ENCODE measurements at places on chromosomes 16 and 17.

GRCh38 chr17:8537734-8538133, 92.8 kb downstream of the MYH10 start:
- DNase-seq, result no peak

DNA sequence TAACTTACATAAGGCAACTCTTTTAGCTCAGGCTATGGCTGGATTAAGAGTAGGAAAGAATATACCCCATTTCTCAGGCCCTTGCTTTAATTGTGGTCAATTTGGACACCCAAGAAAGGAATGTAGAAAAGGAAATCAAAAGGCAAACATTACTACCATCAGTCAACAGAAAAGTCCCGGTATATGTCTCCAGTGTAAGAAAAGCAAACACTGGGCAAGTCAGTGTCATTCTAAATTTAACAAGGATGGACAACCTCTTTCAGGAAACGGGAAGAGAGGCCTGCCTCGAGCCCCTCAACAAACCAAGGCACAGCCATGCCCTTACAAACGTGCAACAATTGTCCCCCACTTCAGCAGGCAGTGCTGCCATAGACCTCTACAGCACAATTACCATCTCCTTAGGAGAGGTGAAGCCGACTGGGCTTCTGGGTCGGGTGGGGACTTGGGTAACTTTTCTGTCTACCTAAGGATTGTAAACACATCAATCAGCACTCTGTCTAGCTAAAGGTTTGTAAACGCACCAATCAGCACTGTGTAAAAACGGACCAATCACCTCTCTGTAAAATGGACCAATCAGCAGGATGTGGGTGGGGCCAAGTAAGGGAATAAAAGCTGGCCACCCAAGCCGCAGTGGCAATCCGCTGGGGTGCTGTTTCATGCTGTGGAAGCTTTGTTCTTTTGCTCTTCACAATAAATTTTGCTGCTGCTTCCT, 12.4 kb downstream of the MRPL58 start:
- DNase-seq, result no peak

DNA sequence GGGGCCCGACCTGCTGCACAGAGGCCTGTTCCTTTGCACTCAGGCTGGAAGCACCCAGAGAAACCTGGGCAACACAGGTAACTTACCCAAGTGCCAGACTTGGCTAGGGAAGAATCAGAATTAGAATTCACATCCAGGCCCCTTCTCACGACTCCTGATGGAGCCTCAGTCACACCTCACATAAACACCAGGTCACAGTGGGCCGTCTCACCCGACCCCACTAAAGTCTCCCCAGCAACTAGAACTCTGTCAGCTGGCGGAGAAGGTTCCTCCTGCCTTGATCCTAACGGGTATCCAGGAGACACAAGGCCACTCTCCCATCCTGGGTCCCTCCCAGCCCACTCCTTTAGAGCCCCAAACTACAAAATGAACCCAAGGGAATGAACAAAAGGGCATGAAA, 6.4 kb downstream of the TK2 start:
- DNase-seq, result no peak

- DNase-seq, result no peak
These were observed 113.5 kb upstream of the CCL2 start for GRCh38 chr17:34141590-34141989.

GRCh38 chr17:76659928-76660655, 16.5 kb upstream of the ST6GALNAC1 start:
- no peak for DNase-seq

DNA sequence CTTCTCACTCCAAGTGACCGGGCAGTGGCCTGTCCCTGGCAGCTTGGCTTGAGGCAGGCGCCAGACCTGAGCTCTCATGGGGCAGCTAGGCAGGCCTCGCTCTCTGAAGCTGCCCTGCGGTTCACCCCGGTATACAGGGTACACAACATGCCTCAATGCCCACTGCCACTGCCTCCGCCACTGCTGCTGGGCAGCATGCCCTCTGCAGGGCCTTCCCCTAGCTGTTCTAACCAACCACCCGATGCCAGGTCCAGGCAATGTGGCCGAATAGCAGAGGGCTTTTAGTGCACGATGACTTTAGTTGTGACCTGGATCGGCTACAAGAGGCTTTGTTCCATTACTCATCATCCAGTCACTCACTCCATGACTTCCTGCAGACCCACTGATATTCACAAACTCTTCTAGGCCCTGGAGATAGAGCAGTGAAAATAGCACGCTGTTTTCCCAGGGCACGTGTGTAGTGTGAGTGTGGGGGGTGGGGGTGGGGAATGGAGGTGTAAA, 19.7 kb downstream of the CDC42EP4 start:
- DNase-seq, result no peak

DNA sequence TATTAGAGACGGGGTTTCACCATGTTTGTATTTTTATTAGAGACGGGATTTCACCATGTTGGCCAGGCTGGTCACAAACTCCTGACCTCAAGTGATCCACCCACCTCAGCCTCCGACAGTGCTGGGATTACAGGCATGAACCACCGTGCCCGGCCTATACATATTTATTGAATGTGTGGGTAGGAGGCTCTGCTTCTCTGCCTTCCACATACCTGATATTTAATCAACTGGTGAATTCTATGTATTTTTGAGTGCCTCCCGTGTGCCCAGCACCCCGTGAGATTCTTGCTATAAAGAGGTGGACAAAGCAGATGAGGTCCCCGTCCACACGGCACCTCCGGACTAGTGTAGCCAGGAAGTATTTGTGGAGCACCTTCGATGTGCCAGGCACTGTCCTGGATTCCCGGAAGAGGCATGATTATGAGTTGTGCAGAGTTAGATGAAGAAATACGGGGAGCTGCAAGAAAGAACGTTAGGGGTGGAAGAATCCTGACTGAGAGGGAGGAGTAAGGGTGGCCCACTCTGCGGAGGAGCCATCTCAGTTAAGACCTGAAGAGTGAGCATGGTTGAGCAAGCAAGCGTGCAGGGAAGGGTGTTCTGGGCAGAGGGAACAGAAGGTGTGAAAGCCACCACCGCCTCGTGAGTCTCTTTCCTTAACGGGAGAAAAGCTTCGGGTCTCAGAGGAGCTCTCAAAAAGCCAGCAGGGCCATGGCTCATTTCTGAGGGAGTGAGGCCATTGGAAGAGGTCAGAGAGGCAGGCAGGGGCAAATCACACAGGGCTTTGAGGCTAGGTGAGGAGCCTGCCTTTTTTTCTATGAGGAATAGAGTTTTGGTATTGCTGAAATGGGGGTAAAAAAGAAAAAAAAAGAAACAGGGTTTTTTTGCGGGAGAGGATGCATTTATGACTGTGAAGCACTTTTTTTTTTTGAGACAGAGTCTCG, 21.2 kb downstream of the CRISPLD2 start:
- no peak for DNase-seq

- DNase-seq, result no peak
These were observed 5.4 kb downstream of the MYO1C start for GRCh38 chr17:1486802-1487695.
